Iris pigment epithelial cell (primary cell): ENCODE measurements at places on chromosomes 1 and 21.

DNA sequence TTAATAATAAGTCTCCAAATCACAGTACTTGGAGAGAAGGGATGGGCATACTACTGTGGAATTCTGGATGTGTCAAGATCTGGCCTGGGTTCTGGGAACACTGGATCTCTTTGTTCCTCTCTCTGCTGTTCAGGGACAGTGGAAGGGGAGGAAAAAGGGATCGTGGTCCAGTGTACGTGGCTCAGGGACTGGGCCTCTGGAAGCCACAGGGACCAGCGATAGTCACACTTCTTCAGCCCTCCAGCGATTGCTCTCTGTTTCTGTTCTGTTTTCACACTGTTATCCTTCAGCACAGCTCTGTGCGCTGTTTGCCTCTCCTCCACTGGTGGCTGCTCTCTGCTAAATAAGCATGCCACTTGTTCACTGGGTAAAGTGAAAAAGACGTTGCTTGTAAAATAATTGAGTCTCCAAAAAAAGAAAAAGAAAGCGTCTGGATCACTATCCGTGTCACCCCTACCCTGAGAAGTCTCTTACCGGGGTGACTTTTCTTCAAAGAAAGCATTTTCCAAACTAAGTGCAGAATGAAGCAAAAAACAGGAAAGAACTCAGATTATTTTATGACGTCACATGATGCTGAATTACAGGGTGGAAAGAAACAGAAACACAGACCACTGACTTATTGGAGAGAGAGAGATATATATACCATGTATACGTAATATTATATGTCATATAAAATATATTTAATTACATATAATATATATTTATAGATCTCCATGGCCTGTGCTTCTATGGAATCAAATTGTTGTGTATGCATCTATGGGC is 279.4 kb downstream of the RGS7 start:
- no peak for DNase-seq

DNA sequence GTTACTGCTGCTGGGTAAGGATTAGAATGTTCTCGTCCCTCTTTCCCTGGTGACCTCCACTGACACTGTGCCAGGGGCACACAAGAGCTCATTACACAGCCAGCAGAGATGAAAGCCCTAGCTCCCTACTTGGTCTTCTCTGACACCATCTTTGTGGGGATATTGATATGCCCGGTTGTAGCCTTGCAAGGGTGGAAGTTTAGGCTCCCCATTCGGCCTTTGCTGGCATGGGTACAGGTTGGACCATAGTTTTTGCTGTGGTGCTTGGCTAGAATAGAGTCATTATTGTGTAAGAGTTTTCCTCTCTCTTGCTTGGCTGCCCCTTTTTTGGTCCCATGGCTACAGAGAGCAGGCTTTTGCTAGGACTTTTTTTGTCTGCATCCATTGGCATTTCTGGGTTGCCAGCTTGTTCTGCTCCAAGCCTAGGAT is 12.3 kb downstream of the RAB4A start:
- DNase-seq = no peak

GRCh38 chr1:12472798-12473551 is 145.0 kb downstream of the DHRS3 start:
- peak; percentile 75 for DNase-seq

DNA sequence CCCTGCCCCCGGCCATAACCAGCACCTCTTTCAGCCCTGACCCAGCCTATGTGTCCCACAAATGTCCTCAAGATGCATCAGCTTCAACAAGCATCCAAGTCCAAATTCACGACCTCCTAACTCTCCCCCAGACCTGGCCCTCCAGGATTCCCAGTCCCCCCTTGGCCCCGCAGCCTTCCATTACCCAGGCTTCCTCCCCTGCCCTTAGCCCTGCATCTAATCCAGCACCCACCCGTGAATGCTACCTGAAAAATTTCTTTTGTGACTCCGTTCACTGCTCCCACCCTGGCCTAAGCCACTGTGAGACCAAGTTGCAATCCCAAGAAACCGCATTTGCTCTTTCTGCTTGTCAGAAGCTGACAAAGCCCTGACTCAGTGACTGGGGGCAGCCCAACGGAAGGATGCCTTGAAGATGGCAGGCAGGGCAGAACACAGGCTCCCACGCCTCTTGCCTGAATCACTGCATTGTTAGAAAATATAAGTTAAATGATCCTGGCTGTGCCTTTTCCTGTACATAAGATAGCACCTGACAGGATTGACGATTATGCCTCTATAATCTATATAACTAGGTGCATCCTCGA is 939 bp upstream of the MFAP2 start:
- DNase-seq = peak; percentile 89

DNA sequence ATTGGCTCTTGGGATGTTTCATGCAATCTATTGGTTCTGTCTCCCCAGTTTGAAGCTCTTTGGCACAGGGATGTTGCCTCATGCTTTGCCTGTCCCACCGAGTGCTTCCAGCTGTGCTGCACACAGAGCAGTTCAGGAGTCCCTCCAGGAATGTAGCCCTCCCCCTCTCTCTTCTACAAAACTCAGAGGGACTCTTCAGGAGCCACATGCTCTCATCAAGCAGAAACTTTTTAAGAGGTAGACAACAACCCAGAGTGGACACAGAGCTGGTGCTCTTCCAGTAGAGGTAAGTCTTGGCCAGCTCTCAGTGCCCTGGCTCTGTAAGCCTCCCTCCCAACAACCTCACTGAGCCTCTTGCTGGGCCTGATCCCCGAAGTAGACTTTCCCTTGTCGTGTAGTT is 11.6 kb upstream of the ZNF697 start:
- no peak for DNase-seq

GRCh38 chr1:201395936-201396335 is 3.2 kb downstream of the LAD1 start:
- DNase-seq = no peak

- peak; percentile 61 for DNase-seq
These were observed 8.0 kb downstream of the ELOA start for GRCh38 chr1:23751050-23751814.
